Adrenal gland (tissue), 19 donors: ENCODE measurements at places on chromosomes 7 and 10.

DNA sequence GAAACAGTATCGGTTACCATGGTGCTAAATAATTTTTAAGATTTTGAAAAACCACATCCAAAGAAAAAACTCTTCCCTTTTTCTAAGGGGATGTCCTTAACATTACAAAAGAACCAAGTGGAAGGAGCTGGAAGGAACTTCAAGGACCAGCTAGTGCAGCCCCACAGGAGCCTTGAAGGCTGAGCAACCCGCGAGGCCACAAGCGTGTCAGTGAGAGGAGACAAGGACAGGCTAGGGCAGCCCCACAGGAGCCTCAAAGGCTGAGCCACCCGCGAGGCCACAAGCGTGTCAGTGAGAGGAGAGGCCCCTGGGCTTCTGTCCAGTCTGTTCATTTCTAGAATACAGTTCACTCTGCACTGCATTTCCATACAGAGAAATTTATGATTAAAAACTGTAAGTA, 80.1 kb upstream of the ATP6V0A4 start:
- peak; percentile 37 for DNase-seq

- no peak for DNase-seq
Observed at GRCh38 chr7:108097703-108098102, 32.5 kb downstream of the LAMB4 start.

- no peak for DNase-seq
Observed at GRCh38 chr7:4461531-4461930, 220.6 kb upstream of the FOXK1 start.

- DNase-seq: no peak
Observed at GRCh38 chr7:51732951-51733350, 416.3 kb upstream of the COBL start.

- no peak for DNase-seq
Observed at GRCh38 chr10:110355141-110355831, 50.6 kb upstream of the SMNDC1 start.

DNA sequence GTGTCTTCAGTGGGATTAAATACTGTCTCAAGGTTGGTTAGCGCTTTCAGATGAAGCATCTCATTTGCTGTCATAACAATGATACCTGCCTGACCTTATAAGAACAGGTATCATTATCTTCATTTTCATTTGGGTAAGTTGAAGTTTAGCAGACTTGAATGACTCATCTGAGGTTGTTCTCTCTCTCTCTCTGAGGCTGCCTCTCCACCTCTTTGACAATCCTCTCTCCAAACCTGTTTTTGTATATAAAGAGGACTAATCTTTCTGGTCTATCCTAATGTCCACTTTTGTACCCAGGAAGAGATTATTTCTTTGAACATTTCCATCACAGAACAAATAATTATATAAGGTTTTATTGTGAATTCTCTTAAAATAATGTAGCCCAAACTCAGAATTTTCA, 291.4 kb downstream of the KLF6 start:
- no peak for DNase-seq

DNA sequence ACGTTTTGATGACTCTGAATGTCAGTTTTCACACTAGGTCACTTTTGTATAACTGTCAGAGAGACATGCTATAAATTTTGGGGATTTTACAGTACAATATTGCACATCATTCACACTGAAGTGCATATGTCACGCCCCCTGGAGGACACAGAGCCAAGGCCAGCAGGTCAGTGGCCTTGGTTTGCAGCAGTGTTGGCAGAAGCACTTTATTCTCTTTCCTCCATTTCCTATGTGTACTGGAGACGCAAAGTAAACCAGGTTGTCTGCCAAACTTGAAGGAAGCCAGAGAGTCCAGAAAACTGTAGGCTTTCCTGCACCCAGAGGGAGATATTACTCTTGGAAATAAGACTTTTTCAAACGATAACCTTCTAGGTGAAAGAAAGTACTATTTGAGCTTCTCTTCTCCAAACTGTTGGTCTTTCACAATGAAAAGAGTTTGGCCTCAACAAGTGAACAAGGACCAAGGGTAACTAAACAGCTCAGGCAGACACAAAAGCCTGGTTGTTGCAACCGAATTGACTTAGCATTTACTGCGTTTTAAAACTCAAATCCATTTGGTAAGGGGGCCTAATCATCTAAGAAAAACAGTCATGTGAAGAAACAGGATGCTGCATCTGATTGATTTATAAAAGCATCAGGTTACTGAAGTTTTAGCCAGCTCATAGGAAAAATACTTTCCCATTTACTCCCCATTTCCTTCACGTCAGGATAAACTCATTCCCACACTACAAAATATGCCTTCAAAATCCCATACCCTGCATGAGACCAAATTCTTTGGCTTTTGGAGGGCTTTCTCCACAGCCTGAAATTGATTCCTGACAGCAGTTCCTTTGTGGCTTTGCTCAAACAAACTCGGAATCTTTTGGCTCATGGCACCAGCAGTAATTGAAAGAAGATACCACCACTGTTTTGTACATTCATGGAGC, 83.0 kb upstream of the SEC61G start:
- no peak for DNase-seq

GRCh38 chr10:72784551-72785351, 92.8 kb downstream of the MCU start:
- peak; percentile 60 for DNase-seq

DNA sequence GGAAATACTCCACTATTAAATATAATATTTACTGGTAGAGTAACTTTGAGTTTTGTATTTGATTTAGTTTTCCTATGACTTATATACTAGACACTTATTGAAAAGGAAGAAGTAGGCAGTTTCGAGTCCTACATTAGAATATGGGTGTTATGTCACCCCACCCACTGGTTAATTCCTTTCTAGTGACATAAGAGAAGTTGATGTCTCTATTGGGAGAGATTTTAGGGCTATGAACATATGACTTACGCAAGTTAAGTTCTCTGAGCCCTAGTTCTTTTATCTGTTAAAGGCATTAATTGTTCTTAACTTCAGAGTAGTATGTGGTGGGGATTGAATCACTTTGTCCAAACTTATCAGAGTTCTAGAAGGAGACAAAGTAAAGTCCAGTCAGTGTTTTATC, 30.5 kb downstream of the CPED1 start:
- DNase-seq: no peak

DNA sequence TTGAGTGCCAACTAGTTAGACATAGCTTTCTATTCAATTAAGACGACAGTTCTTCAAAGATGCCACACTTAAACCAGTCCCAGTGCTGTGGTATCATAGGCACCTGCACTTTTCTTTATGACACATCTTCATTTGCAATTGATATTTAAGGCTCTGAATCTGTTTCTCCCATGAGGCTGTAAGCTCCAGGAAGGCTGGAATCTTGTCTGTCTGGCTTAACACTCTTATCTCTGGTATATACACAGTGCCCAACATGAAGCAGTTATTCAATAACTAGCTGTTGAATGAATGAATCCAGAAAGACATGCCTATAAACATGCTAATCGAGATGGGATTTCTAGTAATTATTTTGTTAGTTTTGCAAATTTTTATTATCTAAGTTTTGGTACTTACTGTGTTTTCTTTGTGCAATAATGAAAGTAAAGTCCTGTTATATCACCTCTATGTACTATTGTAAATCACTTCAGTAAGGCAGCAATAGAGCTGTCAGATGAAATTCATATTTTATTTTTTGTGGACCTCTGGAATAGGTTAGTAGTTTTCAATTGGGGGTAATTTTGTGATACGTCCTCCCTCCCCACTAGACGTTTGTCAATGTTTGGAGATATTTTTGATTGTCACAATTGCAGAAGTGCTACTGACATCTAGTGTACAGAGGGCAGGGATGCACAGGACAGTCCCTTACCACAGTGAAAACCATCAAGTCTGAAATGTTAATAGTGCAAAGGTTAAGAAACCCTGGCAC, 51.3 kb upstream of the STEAP4 start:
- DNase-seq: no peak

DNA sequence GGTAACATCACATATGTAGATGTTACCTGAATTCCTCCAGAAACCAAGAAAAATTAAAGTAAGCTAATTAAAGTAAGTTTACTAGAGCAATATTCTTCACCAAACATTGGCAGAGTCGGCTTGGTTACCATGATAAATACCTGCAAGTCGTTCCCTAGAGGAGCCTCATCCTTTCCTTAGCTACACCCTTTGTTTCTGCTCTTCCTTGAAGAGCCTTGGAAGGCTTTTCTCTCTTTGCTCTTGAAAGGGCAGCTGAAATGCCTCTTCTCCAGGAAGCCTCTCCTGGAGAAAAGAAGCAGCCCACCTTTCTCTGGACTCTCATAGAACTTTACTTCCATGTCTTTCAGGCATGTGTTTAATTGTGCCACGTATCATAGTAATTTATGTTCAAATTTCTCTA, 34.9 kb upstream of the CALD1 start:
- DNase-seq: no peak

GRCh38 chr10:80964955-80965614, 427.4 kb downstream of the SH2D4B start:
- DNase-seq: no peak

DNA sequence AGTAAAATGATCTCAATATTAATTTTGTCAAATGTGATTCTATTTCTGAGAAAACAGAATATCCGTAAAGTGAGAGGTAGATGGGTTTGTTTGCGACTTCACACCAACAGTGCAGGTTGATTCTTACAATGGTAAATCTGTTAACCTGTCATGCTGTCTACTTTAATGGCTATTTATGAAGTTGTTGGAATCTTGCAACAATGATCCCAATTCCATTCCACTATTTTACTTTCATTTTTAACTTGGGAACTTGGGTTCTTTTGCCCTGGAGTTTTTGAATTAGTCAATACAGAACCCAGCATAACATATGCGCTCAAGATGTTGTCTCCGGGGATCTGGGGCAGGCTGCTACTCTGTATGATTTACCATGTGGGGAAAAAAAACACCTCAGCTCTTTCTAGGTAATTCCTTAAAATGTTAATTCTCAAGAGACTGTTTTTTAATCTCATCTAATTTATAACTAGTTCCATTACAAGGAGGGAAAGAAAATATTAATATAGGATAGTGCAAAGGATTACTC, 1.2 kb downstream of the LGI1 start:
- DNase-seq: no peak

DNA sequence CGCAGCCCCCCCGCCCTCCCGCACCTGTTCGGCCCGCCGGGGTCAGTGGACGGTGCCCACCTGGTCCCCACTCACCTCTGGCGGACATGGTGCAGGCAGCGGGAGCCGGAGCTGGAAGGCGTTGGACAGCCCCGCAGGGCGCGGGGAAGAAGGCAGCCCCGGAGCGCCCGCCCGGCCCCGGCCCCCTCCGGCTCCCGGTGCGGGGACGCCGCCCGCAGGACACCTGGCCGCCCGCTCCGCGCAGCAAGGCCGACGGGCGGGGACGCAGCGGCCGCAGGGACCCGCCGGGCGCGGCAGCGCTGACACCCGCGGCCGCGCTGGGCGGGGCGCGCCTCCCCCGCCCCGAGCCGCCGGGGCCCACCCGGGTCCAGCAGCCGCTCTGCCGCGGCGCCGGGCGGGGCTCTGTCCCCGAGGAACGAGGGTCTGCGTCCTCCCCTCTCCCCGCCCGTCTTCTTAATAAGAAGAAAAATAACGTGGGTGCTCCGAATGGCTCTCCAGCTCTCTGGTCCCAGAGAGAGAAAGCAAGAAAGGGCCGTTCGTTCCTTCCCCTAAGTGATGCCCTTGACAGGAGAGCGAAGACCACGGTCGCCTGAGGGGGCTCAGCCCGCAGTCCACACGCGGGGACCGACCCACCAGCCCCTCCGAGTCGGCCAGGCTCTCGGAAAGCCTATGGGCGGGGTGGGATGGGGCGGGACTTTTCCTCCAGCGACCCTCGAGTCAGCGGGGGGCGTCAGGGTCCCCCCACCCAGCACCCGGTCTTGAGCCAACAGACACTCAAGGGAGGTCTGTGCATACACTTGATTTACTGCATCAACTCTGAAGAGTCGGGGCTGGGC, 53.4 kb upstream of the FHIP2A start:
- peak; percentile 31 for DNase-seq

DNA sequence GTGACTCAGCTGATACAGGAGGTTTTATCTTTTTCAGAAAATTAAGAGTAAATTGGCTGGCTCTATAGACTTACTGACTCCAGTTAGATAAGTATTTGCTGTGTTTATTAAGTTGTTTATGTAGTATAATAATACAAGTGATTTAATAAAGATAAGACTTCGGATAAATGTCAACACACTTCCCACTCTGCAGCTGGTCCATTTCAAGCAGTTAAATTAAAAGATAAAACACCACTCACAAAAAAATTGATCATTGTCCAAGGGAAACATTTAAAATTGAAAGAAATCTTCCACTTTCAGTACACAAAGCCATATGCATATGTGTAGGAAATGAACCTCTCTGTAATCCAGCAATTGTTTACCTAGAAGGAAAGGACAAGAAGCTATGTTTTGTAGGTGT, 106.1 kb upstream of the SP8 start:
- DNase-seq: no peak

DNA sequence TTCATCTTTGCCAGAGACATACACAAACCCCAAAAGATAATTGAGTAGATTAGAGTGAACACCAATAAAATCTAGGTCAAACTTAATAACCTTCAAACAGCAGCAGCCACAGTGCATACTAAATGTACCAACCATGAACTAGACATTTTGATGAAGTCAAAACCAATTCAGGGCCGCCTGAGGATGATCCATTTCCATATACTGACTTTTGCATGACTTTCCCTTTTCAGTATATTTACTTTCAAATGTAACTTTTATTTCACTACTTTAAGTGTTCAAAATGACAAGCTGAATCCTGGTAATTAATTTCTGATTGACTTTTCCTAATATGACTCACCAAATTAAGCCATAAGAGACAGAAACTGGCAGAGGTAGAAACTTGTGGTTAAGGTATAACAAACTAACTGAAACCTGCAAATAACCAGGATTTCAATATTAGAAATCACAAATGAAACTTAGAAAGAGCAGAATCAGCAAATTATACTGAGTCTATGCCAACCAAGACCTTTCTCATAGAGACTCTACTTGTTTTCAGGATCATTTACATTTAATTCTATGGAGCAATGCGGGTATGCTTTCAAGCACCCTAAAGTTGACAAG, 171.9 kb upstream of the LRRN3 start:
- DNase-seq: no peak

DNA sequence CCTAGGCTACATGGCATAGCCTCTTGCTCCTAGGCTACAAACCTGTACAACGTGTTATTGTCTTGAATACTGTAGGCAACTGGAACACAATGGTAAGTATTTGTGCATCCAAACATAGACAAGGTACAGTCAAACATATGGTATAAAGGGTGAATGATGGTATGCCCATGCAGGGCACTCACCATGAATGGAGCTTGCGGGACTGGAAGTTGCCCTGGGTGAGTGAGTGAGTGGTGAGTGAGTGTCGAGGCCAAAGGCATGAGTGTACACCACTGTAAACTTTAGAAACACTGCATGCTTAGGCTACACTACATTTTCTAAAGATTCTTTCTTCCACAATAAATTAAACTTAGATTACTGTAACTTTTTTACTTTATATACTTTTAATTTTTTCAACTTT, 165.7 kb downstream of the PARD3 start:
- no peak for DNase-seq
